Stimulated activated CD8-positive, alpha-beta memory T cell treated with anti-CD3 and anti-CD28 coated beads, Interleukin-15, amount 100 ng/mL, for 1 hour (primary cell): ENCODE measurements at places on chromosomes 2 and 18.

DNA sequence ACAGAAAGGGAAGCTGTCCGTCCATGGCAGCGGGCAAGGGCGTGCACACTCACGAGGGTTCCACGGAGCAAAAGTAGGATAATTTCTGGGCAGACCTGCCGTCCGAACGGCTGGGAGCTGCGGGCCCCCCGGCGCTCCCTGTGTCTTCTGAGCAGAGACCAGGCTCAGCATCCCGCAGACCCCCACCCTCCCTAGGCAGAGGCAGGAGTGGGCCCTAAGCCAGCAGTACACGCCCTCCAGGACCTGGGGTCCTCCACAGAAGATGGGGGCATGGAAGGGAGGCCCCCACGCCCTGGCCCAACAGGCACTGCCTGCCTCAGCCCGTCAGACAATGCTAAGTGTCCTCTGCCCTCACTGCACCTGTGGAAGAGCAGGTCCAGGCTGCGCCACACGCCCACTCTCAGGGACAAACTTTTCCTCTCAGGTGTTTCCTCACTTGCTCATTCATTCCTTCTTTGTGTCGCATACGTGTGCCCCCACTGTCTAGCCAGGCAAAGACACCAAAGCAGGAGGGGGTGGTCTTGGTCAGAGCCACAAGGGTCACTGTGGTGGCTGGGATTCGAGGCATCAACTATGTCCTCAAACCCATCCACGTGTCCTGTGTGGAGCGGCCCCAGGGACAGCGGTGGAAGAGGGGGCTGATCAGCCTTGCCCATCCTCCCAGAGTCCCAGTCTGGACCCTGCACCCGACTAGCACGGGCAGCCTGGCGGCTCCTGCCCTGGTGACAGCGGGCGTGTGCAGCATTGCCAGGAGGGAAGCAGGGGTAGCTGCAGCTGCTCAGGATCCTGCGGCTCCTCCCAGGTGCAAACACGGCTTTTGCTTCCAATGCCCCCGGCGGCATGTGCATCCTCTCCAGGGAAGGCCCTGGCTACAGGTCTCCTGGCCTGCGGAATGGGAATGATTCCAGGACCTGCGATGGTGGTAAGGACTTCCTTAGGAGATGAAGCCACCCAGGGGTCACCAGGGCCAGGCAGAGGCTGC lies 2.4 kb upstream of the GPC1 start:
- DNase-seq, result no peak

DNA sequence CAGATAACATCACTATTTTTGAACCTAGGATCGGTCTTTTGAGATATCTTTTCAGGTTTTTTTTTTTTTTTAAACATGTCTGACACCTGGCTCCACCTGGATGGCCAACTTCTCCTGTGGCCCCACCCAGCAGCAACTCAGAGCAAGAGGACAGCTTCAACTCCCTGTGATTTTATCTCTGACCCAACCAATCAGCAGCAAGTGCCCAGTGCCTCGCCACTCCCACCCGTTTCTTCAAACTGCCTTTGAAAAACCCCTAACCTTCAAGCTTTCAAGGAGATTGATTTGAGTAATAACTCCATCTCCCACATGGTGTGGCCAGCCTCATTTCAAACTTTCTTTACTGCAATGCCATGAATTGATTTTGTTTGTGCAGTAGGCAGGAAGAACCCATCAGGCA lies 19.0 kb downstream of the MYO3B start:
- DNase-seq, result no peak

GRCh38 chr2:216884347-216884746 lies 24.5 kb upstream of the TNP1 start:
- DNase-seq, result no peak

- no peak for DNase-seq
Measured at GRCh38 chr18:45496741-45497140, 118.5 kb upstream of the SLC14A2 start.

GRCh38 chr2:70469435-70469834 lies 84.2 kb downstream of the TGFA start:
- no peak for DNase-seq

GRCh38 chr18:78525366-78526111 lies 454.1 kb upstream of the SALL3 start:
- DNase-seq, result no peak

DNA sequence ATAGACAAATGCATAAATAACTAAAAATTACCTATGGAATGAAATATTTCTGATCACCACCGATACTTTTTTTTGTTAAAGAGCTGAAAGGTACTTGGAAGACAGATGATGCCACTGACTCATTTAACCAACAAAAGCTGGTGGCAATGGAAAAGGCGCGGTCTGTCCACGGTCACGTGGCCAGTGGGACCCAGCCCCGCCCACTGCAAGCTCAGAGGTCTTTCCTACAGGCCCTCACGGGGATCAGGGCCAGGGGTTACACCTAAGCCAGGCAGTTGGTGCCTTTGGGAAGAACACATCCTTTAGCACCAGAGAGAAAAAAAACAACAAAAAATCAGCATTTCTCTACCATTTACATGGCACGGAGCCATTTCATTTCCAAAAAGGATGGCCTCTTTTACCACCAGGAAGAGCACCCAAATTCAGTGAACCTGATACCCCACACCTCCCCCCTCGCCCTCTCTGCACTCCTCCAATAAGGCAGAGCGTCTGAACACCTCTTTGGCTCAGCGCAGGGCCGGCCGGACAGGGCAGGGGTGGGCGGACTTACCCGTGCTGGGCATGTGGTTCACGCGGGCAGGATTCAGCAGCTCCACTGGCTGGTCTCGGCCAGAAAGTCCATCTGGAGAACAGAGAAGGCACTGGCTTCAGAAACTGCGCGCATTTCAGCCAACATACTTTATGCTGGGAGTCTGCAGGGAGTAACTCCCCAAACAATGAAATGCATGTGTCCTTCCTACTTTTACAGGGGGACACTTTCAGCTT lies 164.6 kb downstream of the HDAC4 start:
- no peak for DNase-seq

- no peak for DNase-seq
Measured at GRCh38 chr18:56641714-56642337, 3.4 kb upstream of the TXNL1 start.

DNA sequence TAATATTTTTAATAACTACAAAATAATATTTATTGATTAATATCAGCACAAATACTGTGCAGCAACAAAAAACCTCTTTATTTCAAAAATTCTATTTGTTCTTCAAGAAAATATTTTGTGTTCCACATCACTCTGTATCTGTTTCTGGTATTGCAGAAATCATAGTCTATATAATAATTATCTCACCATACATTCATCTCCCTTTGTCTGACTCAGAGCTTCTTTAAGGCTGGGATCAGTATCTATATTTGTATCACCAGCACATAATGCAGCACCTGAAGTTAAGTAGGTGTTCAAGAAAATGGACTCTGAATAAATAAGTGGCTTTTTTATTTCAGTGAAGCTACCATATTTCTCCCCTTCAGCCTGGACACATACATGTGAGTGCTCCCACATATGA lies 1.6 kb upstream of the MARCHF4 start:
- DNase-seq, result no peak

DNA sequence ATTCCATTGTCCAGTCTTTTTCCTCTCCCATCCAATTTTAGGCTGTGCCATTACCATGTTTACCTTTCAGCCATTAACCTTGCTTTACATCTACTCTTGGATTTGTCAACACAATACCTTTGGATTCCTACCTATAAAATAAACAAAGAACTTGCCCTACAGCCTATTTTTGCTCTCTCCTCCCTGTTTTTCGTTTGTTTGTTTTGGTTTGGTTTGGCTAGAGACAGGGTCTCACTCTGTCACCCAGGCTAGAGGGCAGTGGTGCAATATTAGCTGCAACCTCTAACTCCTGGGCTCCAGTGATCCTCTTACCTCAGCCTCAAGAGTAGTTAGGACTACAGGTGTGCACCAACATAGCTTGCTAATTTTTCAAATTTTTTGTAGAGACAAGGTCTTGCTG lies 76.1 kb downstream of the SP100 start:
- no peak for DNase-seq

- no peak for DNase-seq
Measured at GRCh38 chr2:31268344-31268743, 34.4 kb downstream of the EHD3 start.

DNA sequence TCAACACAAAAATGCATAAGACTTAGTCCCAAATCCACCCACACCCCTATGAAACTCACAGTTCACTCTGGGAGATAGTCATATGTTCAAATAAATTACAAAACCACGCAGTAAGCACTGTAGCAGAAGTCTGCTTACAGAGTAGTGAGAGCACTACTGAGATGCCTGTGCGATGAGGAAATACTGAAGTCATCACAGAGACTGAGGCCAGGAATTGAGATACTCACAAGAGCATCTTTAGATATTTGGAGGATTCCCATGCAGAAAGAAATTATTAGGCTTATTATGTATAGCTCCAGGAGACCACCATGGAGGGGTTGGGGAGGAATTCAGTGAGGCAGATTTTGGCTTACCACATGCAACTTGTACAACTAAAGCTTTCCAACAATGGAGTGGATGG lies 82.3 kb downstream of the ANTXR1 start:
- no peak for DNase-seq

- DNase-seq, result no peak
Measured at GRCh38 chr18:79740521-79741361, 57.0 kb upstream of the KCNG2 start.

DNA sequence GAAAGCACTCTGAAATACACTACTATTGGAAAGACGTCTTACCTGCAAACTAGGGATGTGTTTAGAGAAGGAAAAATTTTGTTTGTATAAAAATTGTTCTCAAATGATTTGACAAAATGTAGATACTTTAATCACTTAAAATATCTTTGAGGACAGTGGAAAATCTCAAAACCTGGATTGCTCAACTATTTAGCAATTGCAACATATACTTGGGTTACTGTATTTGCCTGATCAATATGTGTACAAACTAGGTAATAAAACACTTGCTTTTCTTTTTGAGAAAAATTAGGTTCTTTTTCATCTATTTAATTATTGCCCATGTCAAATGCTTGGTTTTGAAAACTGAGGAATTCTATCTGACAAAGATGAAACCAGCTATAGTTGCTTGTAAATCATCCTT lies 60.9 kb downstream of the CPS1 start:
- no peak for DNase-seq

- DNase-seq, result no peak
Measured at GRCh38 chr2:221777119-221777518, 205.0 kb upstream of the EPHA4 start.

GRCh38 chr2:10366601-10367270 lies 64.0 kb downstream of the HPCAL1 start:
- no peak for DNase-seq

DNA sequence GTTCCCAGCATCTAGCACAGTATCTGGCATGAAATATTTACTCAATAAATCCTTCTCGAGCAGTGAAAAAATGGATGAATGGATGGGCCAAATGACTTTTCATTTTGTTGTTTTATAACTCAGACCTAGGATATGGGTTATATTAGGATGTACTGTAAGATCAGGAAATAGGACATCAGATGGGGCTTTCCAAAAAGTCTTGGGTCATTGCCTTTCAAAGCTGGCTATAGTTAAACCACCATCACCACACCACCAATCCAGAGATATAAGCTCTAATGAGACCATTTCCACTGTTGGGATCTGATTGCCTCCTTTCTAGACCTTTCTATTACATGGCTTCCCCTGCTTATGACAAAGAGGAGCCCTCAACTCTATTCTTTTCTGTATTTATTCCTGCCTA lies 525.0 kb upstream of the TCF4 start:
- DNase-seq, result no peak

DNA sequence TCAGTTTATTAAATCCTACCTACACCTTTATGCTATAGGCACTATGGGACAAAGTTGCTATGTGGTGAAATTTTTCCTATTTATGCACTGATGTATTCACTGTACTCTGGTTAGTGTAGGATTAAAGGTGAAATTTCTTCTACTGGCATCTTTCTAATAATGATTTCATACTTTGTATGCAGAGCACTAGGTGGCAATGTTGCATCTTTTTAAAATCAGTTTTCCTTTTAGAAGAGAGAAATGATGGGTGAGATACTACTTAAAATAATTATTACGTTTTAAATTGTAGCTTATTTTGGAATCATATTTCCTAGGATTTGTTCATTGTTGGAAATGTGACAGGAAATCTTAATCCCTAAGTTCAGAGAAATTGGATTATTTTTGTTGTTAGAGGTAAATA lies 150.9 kb downstream of the CD8B2 start:
- DNase-seq, result no peak

- no peak for DNase-seq
Measured at GRCh38 chr18:24386681-24387080, 10.9 kb downstream of the OSBPL1A start.

DNA sequence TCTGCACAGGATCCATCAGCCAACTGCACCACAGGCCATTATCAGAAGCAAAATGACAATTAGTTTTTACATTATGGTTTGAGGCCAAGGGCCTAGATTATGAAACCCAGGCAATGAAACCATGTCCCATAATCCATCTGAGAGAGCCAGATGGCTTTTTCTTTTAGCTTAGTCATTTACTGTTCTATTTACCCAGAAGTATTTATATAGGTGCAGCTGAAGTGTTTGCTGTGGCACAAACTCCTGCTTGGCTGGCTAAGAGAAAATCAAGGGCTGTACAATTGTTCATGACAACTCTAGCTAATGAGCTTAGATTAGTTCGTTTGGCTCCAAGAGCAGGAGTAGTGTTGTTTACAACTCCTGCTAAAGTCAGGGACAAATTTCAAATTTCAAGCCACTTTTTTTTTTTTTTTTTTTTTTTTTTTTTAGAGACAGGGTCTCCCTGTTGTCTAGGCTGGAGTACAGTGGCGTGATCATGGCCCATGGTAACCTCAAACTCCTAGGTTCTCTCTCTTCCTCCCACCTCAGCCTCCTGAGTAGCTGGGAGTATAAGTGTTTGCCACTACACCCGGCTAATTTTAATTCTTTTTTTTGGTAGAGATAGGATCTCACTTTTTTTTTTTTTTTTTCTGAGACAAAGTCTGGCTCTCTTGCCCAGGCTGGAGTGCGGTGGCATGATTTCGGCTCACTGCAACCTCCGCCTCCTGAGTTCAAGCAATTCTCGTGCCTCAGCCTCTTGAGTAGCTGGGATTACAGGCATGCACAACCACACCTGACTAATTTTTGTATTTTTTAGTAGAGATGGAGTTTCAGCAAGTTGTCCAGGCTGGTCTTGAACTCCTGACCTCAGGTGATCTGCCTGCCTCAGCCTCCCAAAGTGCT lies 18.4 kb upstream of the REV1 start:
- no peak for DNase-seq

- no peak for DNase-seq
Measured at GRCh38 chr2:8028981-8029380, 652.9 kb upstream of the ID2 start.

DNA sequence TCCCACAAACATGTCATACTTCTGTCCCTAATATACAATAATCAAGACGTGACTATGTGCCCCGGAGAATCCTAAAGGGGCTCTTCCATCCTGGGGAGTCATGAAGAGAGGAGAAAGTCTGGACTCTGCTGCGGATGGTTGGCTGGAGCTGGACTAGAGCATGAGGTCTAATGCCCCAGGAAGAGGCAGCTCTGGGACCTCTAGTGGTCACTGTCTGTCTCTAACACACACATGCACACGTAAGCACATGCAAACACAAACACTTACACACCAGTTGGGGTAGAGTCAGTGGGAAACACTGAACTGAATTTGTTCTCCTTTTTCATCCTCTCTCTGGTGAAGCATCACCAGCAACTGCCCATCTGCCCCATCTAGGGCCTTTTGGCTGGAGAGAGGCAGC lies 271.6 kb downstream of the TDRD15 start:
- DNase-seq, result no peak

GRCh38 chr18:75638223-75638775 lies 210.8 kb upstream of the SMIM21 start:
- no peak for DNase-seq

GRCh38 chr2:70570041-70570661 lies 16.5 kb upstream of the TGFA start:
- no peak for DNase-seq
